ENCODE measurements at places on chromosomes 3 and 15. TPM values are rescaled to one million over a fixed set of nuclear protein-coding genes. Genes with fewer than 3 reads are reported as not detected.

DNA sequence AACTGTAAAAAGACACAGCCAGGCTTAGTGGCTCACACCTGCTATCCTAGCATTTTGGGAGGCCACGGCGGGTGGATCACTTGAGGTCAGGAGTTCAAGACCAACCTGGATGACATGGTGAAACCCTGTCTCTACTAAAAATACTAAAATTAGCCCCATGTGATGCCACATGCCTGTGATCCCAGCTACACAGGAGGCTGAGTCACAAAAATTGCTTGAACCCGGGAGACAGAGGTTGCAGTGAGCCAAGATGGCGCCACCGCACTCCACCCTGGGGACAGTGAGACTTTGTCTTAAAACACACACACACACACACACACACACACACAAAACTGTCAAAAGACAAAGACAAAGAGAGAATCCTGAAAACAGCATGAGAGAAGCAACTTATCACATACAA is 18.0 kb downstream of the SPCS1 start:
- peaks cover 5% of the 10 kb centered on the region for H3K4me1 ChIP-seq
- H3K36me3 ChIP-seq = no peaks in the 10 kb centered on the region
- no peak overlapping the region for H3K27ac ChIP-seq
- H3K27me3 ChIP-seq = no peaks in the 10 kb centered on the region

DNA sequence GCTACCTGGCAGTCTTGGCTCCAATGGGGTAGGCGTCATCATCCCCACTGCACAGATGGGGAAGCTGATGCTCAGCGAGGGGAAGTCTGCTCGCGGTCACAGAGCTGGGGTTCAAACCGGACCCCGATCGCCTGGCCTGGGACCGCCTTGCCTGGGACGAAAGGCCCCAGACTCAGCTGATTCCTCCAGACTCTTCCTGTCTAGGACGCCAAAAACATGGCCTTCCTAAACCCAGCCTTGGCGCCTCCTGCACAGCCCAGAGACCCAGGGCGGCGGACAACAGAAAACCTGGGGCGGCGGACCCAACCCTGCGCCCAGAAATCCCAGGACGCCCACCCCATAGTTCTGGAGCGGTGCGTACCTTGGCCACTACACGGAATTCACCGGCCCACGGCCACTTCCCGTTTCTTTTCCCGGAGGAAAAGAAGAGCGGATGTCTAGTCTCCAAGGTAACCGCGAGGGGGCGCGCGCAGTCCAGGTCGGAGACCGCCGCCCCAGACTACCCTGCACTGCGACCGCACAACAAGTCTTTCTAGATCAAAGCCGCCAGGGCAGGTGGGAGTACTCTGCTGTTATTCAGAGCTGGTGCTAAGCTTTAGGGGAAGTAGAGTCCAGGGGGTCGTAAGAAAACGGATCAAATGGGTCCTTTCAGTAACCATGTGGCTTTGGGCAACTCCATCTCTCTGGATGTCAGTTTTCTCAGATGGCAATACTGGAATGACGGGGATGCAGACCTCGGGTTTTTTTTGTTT is 4.9 kb upstream of the IL17RD start:
- peaks cover 28% of the 10 kb centered on the region for H3K4me1 ChIP-seq
- peak overlapping the region; percentile 39 for H3K4me3 ChIP-seq
- no peaks in the 10 kb centered on the region for H3K36me3 ChIP-seq
- peaks cover 19% of the 10 kb centered on the region for H3K27me3 ChIP-seq
- DNase-seq = peak; percentile 93

PFKFB4 gene
- 4.8 TPM for polyA plus RNA-seq

ITIH1 gene
- polyA plus RNA-seq = 5.9 TPM

CALML4 gene
- 8.2 TPM for polyA plus RNA-seq

IMPG2 gene
- polyA plus RNA-seq = 0.07 TPM

SKOR1 gene
- polyA plus RNA-seq = 0.06 TPM

- no peaks in the 10 kb centered on the region for H3K4me1 ChIP-seq
- H3K36me3 ChIP-seq = no peaks in the 10 kb centered on the region
- H3K27me3 ChIP-seq = no peaks in the 10 kb centered on the region
- no peak for DNase-seq
- no peak overlapping the region for H3K27ac ChIP-seq
These were observed 562.3 kb downstream of the MCTP2 start for GRCh38 chr15:94793641-94794040.

GRCh38 chr3:22960105-22960984 is 242.8 kb upstream of the UBE2E2 start:
- H3K27ac ChIP-seq = no peak overlapping the region
- no peak overlapping the region for H3K4me3 ChIP-seq
- no peak for DNase-seq
- H3K4me1 ChIP-seq = no peaks in the 10 kb centered on the region

SUCNR1 gene
- 0.65 TPM for polyA plus RNA-seq

MUC4 gene
- 0.02 TPM for polyA plus RNA-seq

GRCh38 chr15:38065721-38066345 is 131.4 kb downstream of the TMCO5A start:
- H3K27me3 ChIP-seq = no peaks in the 10 kb centered on the region
- no peak overlapping the region for H3K27ac ChIP-seq
- no peak overlapping the region for H3K4me3 ChIP-seq
- peaks cover 33% of the 10 kb centered on the region for H3K4me1 ChIP-seq
- H3K36me3 ChIP-seq = no peaks in the 10 kb centered on the region

GRCh38 chr15:101458158-101458900 is 31.2 kb downstream of the PCSK6 start:
- H3K4me3 ChIP-seq = no peak overlapping the region
- H3K27me3 ChIP-seq = no peaks in the 10 kb centered on the region
- H3K27ac ChIP-seq = peak overlapping the region; percentile 79
- no peak for DNase-seq
- no peaks in the 10 kb centered on the region for H3K36me3 ChIP-seq
- peaks cover 47% of the 10 kb centered on the region for H3K4me1 ChIP-seq

DTWD1 gene
- 12.9 TPM for polyA plus RNA-seq

SOX14 gene
- polyA plus RNA-seq = not detected

THAP10 gene
- 0.67 TPM for polyA plus RNA-seq

GRCh38 chr3:195839260-195840010 is 27.7 kb upstream of the MUC4 start:
- H3K27me3 ChIP-seq = no peaks in the 10 kb centered on the region
- no peak overlapping the region for H3K4me3 ChIP-seq
- no peak overlapping the region for H3K27ac ChIP-seq

DNA sequence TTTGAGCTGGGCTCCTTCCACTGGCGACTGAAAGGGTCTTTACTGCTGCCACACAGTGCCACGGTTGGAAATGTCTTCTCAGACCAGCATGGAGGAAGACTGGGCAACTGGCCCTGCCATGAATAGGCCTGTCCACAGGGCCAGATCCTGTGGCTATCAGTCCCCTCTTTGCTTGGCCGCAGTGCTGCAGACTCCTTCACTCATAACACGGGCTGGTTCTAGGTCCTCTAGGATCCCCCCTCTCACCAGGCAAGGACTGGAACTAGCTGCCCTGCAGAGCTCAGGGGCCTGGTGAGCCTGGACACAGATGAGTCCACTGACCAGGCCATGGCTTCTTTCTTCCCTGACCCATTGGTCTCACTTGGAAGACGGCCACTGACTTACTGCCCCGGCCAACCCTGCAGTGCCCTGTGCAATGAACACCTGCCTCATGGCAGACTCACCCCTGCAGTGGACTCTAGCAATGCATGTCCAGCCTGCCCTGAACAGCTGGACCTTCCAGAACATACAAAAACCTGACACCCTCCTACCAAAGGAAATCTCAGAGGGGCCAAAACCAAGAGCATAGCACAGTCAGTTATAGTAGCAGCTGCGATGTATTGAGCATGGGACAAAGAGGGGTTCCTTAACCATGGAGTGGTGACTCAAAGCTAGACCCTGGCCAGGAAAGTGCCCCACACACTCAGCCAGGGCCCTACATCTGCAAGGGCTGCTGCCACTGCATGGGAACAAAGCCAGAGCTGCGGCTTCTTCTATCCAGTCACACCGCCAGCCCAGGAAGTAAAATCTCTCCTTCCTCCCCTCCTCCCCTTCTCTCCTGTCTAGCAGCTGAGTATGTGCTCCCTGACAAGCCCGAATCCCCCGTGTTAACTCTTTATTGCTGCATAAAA is 72.1 kb upstream of the ITGA11 start:
- no peaks in the 10 kb centered on the region for H3K36me3 ChIP-seq
- H3K4me1 ChIP-seq = no peaks in the 10 kb centered on the region
- no peak overlapping the region for H3K27ac ChIP-seq
- DNase-seq = no peak

DNA sequence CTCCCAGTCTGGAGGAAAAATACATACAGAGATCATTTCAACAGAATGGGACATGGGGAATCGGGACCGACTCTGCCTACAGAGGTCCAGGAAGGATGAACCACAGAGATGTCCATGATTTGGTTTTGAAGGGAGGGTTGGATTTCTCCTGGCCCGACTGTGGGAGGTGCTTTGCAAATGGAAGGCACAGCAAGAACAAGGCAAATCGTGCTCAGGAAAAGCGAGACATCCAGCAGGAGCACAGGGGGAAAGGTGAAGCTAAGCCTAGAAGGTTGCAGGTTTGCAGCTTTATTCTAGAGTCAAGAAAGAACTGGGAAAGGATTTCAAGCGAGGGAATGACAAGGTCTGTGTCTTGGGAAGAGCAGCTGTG is 181.9 kb downstream of the OPA1 start:
- no peak for DNase-seq
- H3K4me1 ChIP-seq = peaks cover 21% of the 10 kb centered on the region
- no peaks in the 10 kb centered on the region for H3K27me3 ChIP-seq
- no peaks in the 10 kb centered on the region for H3K36me3 ChIP-seq

DNA sequence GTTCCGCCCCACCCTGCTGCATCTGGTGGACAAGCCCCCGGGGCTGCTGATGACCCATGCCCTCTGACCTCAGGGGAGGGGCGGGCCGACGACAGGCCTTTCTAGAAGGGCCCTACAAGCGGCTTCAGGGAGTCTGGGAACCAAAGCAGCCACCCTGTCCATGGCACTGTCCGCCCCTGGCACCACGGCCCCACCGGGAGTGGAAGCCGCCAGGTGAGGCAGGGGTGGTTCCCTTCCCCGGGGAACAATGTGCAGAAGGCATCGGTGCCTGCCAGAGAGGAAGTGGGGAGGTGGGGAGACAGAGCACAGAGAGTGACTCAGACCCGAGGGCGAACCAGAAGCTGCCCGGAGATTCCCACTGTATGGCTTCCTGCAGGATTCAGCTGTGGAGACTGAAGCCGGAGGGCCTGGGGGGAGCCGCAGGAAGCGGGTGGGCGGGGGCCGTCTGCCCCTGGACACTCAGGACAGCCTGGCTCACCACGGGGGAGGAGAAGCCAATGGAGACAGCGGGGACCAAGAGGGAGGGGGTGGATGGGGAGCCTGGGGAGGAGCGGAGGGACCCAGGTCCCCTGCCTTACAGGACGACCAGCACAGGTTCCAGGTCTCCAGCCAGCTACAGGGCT is 134.0 kb downstream of the TPRA1 start:
- no peaks in the 10 kb centered on the region for H3K36me3 ChIP-seq
- peak; percentile 61 for DNase-seq
- H3K27me3 ChIP-seq = peaks cover 51% of the 10 kb centered on the region
- no peak overlapping the region for H3K4me3 ChIP-seq
- peaks cover 13% of the 10 kb centered on the region for H3K4me1 ChIP-seq

ZNF80 gene
- polyA plus RNA-seq = 0.28 TPM

GRCh38 chr3:43102773-43103480 is 3.0 kb downstream of the POMGNT2 start:
- no peaks in the 10 kb centered on the region for H3K36me3 ChIP-seq
- DNase-seq = no peak
- H3K4me1 ChIP-seq = peaks cover 5% of the 10 kb centered on the region
- no peak overlapping the region for H3K27ac ChIP-seq
- no peaks in the 10 kb centered on the region for H3K27me3 ChIP-seq
- H3K4me3 ChIP-seq = no peak overlapping the region

DNA sequence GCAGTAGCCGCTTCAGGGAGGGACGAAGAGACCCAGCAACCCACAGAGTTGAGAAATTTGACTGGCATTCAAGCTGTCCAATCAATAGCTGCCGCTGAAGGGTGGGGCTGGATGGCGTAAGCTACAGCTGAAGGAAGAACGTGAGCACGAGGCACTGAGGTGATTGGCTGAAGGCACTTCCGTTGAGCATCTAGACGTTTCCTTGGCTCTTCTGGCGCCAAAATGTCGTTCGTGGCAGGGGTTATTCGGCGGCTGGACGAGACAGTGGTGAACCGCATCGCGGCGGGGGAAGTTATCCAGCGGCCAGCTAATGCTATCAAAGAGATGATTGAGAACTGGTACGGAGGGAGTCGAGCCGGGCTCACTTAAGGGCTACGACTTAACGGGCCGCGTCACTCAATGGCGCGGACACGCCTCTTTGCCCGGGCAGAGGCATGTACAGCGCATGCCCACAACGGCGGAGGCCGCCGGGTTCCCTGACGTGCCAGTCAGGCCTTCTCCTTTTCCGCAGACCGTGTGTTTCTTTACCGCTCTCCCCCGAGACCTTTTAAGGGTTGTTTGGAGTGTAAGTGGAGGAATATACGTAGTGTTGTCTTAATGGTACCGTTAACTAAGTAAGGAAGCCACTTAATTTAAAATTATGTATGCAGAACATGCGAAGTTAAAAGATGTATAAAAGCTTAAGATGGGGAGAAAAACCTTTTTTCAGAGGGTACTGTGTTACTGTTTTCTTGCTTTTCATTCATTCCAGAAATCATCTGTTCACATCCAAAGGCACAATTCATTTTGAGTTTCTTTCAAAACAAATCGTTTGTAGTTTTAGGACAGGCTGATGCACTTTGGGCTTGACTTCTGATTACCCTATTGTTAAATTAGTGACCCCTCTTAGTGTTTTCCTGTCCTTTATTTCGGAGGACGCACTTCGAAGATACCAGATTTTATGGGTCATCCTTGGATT is at the start of gene MLH1:
TSS of gene MLH1 (plus strand) at position 193 of the 958 bp plus-strand sequence. CDS start at position 223, 30 bp downstream.
- H3K4me1 ChIP-seq = peaks cover 53% of the 10 kb centered on the region
- H3K36me3 ChIP-seq = peaks cover 39% of the 10 kb centered on the region
- DNase-seq = peak; percentile 98
- no peaks in the 10 kb centered on the region for H3K27me3 ChIP-seq

- H3K4me1 ChIP-seq = no peaks in the 10 kb centered on the region
- no peak overlapping the region for H3K27ac ChIP-seq
- no peak for DNase-seq
- H3K36me3 ChIP-seq = no peaks in the 10 kb centered on the region
- no peaks in the 10 kb centered on the region for H3K27me3 ChIP-seq
These were observed 38.8 kb upstream of the BNC1 start for GRCh38 chr15:83323296-83323711.

Data from spleen (tissue), 13 donors.